ENCODE measurements at places on chromosomes 12 and 14.

GRCh38 chr12:65500091-65500900, 221.8 kb downstream of the MSRB3 start:
- DNase-seq, result no peak

DNA sequence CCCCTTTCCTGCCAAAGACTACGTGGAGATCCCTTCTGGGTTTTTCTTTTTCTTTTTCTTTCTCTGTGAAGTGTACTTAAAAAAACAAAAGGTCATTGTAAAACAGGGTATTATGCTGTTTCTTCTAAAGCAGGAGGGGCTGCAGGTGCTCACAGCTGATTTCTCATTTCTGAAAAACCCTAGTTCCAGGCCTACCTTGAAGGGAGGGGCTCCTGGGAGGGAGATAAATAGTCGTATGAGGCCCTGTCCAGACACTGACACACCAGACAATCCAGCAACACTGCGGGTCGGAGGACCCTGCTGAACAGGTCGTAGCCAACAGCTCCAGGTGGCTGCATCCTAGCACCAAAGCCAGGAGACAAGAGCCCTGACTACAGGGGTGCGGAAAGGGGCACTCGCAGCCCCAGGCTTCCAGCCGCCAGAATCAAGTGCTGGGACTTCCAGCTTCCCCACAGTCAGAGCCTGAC, 41.1 kb downstream of the PSMA6 start:
- DNase-seq, result no peak

GRCh38 chr12:21265932-21266331, 68.8 kb downstream of the SLCO1A2 start:
- no peak for DNase-seq

DNA sequence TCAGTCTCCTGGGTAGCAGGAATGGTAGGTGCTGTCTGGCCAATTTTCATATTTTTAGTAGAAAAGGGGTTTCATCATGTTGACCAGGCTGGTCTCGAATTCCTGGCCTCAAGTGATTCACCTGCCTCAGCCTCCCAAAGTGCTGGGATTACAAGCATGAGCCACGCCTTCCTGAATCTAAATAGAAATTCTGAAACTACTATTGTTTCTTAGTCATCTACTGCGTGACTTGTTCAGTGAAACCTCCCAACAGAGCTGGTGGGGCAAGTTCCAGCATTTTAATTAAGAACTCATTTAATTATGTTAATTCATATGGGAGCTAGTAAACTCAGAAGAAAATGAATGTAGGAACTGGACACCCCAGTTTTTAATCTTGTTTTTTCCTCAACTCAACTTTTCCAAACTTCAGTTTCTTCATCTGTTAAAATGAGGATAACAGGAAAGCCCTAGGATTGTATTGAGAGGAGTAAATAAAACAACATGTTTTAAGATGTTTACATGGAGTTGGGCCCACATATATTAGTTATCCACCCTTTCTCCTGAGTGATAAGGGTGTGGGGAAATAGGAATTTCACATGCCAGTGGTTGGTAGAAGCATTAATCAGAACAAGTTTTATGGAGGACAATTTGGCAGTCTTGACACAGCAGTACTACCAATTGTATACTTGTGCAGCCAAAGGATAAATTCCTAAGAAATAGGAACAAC, 335.8 kb upstream of the E2F7 start:
- DNase-seq, result no peak

- DNase-seq, result no peak
Measured at GRCh38 chr12:84480803-84481202, 431.8 kb downstream of the SLC6A15 start.

GRCh38 chr14:85917716-85918115, 387.8 kb downstream of the FLRT2 start:
- no peak for DNase-seq

DNA sequence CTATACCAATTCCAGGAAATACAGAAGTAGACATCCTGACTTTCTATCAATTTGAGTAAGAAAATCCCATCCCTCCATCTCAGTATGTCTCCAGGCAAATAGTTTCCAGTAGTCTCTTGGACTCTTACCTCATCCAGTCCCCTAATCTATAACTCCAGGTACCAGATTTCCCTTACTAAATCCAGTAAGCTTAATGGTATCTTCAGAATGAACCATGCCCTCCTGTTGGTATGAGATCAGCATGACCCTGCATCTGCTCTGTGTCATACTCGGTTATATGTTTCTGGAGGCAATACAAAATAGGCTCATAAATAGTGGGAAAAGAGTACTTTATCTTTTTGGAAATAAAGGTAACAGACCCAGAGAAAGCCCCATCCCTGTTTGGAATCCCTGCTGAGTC, 18.4 kb downstream of the PIGH start:
- DNase-seq, result no peak

GRCh38 chr14:72333357-72333756, 401.1 kb downstream of the RGS6 start:
- no peak for DNase-seq

- DNase-seq, result no peak
Measured at GRCh38 chr12:46246021-46246700, 22.7 kb downstream of the SLC38A1 start.

GRCh38 chr14:80839743-80840142, 101.8 kb downstream of the CEP128 start:
- DNase-seq, result no peak

DNA sequence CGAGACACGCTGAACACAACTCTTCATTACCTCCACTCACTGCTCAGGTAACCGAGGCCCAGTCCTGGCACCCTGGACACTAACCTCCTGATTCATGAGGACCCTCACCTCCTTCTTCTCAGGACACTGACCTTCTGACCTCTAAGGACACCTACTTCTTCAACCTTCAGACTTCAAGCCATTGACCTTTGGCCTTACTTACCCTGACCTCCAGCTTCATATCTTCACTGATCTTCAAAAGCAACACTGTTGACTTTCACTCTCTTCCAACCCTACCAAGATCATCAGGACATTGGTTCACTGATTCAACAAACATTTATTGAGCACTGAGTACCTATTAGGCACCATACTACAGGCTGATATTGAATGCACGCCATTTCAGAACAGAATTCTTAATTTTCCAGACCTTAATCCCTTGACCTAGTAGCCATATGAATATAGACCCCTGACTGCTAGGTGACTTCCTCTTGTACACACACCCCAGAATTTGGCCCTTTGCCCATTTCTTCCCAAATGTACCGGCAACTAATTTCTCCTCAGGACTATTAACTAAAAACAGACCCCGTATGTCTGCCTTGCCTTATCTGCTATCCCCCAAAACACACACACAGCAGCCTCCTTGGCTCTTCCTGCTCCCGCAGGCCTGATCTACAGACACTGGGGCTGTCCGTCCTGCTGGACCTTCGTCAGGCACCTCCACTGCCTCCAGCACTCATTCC, 5.8 kb downstream of the ARHGEF40 start:
- no peak for DNase-seq

DNA sequence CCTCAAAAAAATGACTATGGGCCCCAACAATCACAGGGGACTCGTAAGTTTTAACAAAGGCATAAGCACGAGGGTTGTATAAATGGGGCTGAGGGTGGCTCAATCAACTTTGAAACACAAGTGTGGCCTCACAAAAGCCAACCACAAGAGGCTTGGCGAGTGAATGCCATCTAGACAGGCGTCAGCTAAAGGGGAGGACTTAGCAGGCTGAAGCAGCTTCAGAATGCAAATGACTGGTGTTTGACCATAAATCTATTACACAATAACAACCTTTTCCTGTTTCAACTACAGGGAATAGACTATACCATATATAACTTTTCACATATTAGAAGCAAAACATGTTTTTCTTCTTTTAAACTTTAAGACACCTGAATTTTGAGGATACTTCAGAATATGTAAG, 777.9 kb downstream of the FSCB start:
- no peak for DNase-seq

- DNase-seq, result no peak
Measured at GRCh38 chr12:89230376-89231315, 121.7 kb downstream of the DUSP6 start.

DNA sequence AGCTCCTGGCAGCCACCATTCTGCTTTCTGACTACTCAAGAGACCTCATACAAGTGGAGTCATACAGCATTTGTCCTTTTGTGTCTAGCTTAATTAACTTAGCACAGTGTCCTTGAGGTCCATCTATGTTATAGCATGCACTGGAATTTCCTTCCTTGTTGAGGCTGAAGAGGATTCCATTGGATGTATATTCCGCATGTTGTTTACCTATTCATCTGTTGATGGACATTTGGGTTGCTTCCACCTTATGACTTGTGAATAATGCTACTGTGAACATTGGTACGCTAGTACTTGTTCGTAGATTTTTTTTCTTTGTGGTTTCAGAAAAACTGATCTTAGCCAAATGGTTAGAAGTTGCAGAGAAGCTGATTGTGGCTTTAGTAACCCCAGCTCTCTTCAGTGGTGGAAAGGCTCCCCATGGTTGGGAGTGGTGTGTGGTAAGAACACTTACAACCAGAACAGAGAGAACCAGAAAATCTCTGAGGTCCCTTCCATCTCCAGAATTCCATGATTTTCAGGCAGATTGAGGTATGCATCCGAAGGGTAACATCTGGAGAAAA, 118.4 kb downstream of the SAMD4A start:
- DNase-seq, result no peak

DNA sequence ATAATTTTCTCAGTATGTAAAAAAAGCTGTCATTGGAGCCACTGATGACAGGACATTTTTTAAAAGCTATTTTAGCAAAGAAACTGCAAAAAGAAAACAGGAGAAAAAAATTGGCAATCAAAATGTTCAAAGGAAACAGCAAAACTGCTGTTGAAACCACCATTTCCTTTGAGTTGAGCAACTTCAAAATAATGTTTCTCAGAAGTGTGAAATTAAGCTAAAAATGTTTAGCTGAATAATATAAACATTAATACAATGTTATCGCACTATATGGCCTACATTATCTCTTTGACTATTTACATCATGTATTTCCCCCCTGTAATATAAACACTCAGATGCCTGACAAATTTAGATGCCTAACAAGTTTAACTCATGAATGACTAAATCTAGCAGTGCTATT, 23.4 kb upstream of the GLIPR1 start:
- DNase-seq, result no peak

DNA sequence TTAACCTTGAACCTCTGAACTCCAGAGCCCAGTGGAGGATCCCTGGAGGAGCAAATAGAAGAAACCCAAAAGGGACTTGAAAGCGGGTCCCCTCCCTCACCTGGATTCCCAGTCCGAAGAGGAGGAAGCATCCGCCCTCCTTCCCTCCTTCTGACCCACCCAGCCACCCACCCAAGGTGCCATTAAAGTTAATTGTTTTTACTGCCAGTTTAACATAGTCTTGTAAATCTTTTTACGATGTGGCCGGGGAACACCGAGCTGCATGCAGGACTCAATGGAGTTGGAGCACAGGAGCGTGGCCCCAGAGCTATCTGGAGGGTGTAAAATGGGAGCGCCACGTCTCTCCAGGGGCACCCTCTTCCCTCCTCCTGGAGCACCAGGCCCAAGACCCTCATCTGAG, 49.9 kb upstream of the TBX3 start:
- no peak for DNase-seq

DNA sequence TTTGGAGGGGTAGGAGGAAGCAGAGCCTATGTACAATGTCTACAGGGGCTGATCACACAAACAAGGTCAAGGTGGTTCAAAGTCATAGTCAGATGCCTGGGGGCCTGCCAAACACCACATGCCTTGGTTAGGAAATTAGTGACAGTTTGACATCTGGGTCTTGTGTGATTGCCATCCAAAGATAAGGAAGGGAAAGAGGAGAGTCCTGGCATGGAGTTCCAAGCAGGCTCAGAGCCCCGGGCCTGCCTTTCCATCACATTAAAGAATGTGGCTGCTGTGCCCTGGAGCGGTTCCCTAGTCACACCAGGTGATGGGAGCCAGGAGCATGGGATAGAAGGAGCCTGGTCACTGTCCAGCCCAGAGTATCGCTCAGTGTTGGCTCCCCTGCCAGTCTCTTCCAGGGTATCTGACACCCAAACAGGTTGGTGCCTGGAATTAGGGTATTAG, 53.6 kb upstream of the BCL2L14 start:
- no peak for DNase-seq

- no peak for DNase-seq
Measured at GRCh38 chr14:96364962-96365361, 1.6 kb downstream of the GSKIP start.

DNA sequence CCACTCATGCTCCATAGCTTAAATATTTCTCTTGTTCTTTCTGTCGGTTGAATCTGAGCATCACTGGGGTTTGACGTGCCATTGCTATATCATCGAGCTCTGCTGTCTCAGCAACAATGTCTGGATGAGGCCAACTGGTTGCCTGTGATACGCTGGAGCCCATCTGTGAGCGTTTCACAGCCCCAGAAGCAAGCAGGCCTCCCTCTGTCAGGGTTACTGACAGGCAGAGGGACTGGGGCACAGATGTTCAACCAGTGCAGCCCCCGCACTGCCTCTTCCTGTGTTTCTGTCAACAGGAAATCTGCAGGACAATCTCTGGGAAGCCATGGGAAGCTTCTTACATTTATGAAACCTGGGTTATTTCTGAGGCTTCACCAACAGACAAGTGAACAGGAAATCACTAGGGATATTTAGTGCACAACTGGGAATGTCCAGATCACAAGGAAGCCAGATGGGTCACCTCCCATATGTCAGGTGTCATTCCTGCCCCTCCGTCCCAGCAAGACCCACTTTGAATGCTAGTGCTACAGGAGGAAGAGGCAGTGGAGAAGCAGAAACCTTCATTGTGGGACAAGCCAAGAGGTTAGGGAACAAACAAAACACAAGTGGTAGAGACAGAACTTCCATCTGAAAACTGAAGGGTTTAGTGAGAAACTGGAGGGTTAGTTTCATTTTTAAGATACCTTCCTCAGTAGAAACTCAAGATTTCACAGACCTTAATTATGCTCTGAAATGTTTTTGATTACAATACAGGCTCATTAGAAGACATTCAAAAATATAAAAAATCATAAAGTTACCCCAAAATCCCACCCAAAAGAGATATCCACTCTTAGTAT, 24.1 kb downstream of the DMAC2L start:
- no peak for DNase-seq

- DNase-seq, result no peak
Measured at GRCh38 chr14:35286003-35286600, 6.1 kb upstream of the PSMA6 start.

GRCh38 chr12:67355428-67356379, 86.5 kb downstream of the CAND1 start:
- DNase-seq, result peak; percentile 53

GRCh38 chr14:33792009-33792719, 158.7 kb downstream of the EGLN3 start:
- DNase-seq, result no peak

GRCh38 chr12:47554046-47554653, 151.7 kb downstream of the RPAP3 start:
- DNase-seq, result no peak

DNA sequence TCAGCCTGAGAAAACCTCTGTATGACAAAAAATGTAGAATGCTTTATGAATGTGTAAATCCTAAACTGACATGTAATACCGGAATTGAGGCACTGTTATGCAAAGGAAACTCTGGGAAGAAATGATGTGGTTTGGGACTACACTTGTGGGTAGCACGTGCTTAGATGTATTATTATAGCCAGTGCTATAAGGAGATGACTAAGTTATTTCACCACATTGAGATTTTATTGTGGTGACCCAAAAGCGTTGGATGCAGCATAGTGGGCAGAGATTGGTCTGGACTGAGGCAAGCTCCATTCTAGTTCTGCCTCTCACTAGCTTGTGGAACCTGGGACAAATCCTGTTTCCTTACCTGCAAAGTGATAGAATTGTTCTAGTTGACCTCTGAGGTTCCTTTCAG, 172.2 kb downstream of the SNAPC1 start:
- no peak for DNase-seq

GRCh38 chr12:128314611-128315010, 47.6 kb downstream of the TMEM132C start:
- no peak for DNase-seq

Measured in NCI-H1092 (cell line).